T-helper 2 cell (primary cell): ENCODE measurements at places on chromosomes 11 and 22.

DNA sequence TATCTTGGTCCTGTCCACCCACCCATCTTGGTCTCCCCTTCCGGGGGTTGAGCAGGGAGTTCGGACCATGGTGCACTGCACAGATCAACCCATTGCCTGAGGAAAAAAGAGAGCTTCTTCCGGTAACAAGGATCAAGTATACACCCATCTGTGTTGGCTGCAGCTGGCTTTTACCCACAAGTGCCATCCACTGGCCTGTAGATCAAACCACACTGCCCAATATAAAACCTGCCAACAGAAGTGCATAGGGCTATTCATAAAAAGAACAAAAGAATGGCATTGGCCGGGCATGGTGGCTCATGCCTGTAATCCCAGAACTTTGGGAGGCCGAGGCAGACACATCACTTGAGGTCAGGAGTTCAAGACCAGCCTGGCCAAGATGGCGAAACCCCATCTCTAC is 94.5 kb downstream of the ZC3H12C start:
- no peak for DNase-seq

DNA sequence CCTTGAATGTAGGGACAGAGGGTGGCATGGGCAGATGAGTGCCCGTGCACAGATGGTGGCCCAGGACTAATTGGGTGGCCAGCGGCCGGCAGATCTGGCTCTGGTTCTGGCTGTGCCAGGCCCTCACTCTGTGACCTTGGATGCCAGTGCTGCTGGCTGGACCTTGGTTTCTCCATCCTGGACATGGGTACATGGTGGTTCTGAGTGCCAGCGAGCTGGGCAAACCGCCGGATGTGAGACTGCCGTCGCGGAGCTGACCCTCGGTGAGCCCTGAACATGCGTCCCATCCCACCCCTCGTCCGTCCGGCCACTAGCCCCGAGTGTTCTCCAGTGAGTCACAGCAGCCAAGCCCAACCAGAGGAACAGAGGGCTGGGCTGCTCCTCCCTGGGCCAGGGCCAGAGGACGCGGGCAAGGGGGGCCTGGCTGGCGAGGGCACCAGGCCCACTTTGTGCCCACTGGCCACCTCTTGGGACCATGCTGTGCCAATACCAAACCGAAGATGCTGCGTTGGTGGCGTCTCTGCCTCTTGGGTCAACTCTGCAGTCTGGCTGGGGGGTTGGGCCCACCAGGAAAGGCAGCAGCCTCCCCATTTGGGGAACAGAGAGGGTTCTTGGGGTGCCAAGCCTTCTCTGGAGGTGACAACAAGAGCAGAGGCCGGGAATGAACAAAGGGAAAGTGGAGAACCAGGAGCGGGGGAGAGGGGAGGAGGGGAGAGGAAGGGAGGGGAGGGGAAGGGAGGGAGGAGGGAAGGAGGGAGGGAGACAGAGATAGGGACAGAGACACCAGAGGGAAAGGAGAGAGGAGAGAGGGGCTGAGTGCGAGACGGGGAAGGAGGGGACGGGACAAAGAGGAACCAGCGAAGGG is 10.7 kb downstream of the LSP1 start:
- no peak for DNase-seq

DNA sequence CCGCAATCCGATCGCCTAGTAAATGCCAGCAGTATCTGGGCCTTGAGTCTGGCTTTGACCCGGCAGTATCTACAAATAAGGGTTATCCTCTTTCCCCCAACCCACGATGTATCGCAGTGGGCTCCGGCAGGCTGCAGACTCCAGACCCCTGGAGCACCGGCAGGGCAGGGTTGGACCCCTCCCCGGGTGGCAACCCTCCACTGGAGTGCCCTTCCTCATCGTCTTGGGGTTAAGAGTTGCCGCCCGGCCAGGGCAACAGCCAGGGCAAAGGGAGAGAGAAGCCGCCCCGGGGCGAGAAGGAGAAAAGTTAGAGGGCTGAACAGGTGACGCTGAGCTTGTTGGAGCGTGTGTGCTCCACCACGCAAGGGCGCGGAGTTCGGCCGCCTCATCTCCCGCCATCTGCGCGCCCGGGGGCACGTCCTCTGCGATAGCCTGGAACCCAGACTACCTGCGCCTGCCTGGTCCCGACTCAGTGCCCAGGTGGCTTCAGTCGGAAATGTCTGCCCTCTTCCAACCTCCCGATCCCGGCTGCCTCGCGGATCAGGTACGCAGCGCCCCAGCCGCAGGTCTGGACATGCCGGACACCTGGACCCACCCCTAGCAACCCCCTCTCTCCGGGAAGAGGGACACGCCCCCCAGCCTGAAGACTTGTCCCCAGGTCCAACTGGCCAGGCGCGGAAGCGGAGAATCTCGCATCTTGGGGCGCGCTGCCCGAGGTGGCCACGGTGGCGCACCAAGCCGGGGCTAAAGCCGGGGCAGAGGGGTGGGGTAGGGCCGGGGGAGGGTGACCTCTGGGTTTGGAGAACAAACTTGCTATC is 1.2 kb downstream of the DSCAML1 start:
- no peak for DNase-seq

DNA sequence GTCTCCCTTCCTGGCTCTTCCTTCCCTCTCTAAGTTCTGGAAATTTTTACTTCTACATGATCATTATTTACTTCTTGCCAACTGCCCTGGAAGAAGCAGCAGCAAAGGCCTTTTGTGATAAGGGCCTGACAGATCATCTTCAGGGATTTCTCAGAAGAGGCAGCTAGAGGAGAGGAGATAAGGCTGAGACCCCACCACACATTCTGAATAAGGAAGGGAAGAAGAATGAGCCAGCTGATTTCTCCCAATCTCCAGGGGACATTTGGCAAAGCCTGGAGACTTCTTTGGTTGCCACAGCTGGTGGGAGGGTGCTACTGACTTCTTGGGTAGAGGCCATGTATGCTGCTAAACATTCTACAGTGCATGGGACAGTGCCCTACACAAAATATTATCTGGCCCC is 122.4 kb upstream of the OR9Q1 start:
- no peak for DNase-seq

DNA sequence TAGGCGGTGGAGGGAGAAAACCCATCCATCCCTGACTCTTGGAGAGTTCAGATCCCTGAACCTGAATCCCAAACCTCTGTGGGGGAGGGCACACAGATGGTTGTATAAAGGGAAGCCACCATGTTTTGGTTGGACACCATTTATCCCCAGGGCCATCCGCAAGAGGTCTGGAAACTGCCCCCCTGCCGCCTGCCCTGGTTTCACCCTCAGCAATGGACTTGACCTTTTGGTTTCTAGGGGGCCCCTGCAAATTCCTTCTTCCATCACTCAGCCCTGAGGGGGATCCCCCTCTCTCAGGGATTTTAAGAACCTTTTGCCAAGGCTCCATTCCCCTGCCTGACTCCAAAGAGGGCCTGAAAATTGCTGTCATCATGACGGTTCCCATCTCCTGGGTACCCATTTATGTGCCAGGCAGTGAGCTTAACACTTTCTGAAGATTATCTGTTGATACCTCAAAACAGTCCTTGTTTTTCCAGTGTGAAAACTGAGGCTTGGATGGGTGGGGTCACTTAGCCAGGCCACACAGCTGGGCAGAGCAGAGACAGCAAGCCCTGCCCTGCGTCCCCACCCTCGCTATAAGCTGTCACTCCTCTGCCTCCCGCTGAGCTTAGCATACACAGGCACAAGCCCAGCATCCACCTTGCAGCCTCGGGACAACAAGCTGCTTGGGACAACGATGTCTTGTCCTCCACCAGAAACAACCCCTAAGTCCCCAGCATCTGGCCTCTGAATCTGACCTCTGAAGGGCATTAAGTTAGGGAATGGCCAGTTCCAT is 33.2 kb upstream of the CRYBB3 start:
- no peak for DNase-seq

- DNase-seq: peak; percentile 7
These were observed 14.2 kb downstream of the PRR33 start for GRCh38 chr11:1877211-1878136.

DNA sequence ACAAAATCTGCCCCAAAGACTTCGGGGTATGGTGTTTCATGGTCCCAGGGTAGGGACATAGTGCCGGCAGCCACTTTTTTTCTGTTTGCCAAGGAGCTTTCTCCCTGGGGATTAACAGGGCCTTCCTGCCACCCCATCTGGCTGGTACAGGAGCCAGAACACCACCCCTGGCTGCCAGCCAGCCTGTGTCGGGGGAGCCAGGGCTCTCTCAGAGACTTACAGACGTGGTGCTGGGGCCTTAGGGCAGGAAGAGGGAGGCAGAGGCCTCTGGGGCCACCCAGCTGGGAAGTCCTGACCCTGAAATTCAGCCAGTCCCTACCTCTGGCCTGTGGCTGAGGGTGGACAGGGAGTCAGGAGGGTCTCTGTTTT is 52.4 kb upstream of the CDON start:
- DNase-seq: no peak

GRCh38 chr22:27718186-27719035 is 83.1 kb downstream of the MN1 start:
- DNase-seq: no peak

DNA sequence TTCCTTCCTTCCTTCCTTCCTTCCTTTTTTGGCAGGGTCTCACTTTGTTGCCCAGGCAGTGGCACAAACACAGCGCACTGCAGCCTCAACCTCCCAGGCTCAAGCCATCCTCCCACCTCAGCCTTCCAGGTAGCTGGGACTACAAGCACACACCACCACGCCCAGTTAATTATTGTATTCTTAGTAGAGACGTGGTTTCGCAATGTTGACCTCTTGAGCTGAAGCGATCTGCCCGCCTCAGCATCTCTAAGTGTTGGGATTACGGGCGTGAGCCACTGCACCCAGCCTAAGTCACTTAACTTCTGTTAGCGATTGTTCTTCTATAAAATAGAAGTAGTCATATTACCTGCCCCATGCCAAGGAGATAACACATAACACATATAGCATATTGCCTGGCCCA is 2.8 kb upstream of the SYTL2 start:
- no peak for DNase-seq

GRCh38 chr11:21564095-21564494 is 628.8 kb upstream of the ANO5 start:
- DNase-seq: no peak

GRCh38 chr11:112507281-112507680 is 246.6 kb upstream of the PLET1 start:
- no peak for DNase-seq

DNA sequence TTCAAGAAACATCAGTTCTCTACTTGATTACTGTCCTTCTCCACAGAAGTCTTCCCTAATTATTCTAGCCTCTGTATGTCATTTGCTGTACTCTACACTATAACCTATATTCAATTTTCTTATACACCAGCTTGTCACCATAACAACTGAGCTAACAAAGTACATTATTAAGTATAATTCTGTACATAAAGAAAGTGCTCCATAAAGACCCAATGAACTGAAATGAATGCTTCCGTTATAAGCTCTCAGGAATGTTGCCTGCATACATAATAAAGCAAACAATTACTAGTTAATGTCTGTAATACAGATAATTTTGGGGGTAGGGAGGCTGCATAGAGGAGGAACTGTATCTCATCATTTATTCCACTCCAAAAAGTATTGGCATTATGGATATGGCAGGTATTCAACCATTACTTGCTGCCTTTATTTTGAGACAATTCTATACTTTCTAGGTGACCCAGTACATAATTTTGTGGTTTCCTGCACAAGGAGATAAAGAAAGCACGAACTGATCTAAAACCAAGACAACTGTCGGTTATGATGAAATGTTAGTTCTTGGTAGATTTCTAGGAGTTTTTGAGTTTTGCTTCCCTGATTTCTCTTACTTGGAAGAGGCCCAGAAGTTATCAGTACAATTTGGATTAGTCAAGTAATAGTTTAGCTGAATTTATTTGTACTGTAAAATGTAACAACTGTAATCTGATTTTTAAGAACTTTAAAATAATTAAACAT is 202.5 kb downstream of the SBF2 start:
- DNase-seq: no peak

DNA sequence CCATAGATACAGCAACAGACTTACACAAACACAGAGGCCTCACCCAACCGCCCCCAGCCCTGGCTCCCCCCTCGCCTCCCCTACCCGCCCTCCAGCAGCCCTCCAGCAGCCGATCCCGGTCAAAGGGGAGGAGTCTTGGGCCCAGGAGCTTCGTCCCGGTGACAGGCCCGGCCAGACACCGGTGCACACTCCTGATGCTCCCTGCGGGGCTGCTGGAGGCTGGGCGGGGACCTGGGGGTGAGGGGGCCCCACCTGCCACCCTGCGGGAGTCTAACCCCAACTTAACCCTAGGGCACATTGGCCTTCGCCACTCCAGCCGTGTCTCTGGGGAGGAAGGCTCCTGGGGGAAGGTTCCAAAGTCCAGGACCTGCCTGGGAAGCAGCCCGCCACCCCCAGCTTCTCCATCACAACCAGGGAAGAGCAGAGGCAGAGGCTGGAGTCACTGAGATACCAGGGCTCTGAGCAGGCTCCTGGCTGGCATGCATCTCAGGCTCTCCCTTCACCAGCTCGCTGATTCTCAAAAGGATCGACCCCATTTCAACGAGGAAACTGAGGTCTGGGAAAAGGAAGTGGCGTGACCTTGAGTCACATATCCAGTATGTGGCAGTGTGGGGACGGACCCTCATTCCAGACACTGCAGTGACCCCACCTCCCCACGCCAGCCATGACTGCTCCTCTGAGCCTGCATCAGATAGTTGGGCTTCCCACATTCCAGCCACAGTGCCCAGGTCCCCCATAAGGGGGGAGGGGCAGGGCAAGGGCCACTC is 14.4 kb downstream of the BCL9L start:
- no peak for DNase-seq

GRCh38 chr11:62392506-62392905 is 26.3 kb upstream of the SCGB1A1 start:
- DNase-seq: no peak

DNA sequence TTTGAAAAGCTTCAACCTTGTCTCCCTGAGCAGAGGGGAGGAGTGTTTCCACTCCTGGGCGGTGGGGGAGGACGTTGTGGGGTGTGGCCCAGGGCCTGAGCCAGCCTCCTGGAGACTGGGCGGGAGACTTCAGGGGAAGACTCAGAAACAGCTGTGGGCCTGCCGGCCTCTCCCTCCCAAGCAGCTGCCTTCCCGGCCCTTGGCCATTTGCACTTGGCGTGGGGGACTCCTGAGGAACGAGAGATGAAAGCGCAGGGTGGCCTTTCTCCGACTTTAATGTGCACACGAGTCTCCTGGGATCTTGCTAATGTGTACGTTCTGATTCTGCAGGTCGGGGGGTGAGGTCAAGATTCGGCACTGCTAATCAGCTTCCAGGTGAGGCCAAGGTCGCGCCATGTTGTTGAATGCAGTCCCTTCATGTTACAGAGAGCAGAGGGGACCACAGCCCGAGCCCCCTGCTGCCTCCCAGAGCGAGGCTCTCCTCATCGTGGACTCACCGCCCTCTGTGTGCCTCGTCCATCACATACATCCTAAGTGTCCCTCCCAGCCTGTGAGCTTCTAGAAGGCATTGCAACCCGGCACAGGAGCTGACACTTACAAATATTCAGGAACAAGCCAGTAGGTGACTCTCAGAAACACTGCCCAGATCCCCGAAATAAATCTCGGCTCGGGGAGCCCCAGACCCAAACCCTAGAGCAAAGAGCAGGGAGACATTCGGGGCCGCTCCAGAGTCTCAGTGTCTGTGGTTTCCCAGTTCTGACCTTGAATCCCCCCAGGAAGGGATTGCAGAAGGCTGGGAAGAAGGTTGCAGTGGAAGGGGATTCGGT is 7.7 kb downstream of the LIF start:
- DNase-seq: no peak

- DNase-seq: no peak
These were observed 43.1 kb downstream of the BSX start for GRCh38 chr11:122938557-122938956.
